A673 (cell line): ENCODE measurements at places on chromosomes 13 and 19. TPM values are rescaled to one million over a fixed set of nuclear protein-coding genes. Genes with fewer than 3 reads are reported as not detected.

SMAD9 gene
- total RNA-seq, result 23.3 and 24.6 TPM in 2 replicates

S1PR5 gene
- total RNA-seq, result 0.41 and 1.1 TPM in 2 replicates

ATP1A3 gene
- total RNA-seq, result 8.5 and 9.0 TPM in 2 replicates

SIGLEC12 gene
- not detected in 2 replicates for total RNA-seq

LILRB3 gene
- total RNA-seq, result not detected in 2 replicates

FRY gene
- 0.37 and 0.58 TPM in 2 replicates for total RNA-seq

MCEMP1 gene
- total RNA-seq, result 4.0 and 4.1 TPM in 2 replicates

SSC5D gene
- 1.4 and 2.2 TPM in 2 replicates for total RNA-seq

GRIK5 gene
- total RNA-seq, result 21.2 and 24.0 TPM in 2 replicates

ADM5 gene
- total RNA-seq, result 4.3 TPM in 2 replicates

GPR18 gene
- not detected in 2 replicates for total RNA-seq

NCR1 gene
- not detected in 2 replicates for total RNA-seq

PRR12 gene
- 51.4 and 54.0 TPM in 2 replicates for total RNA-seq

ACP7 gene
- total RNA-seq, result not detected in 2 replicates

SMIM7 gene
- total RNA-seq, result 67.0 and 82.7 TPM in 2 replicates

GGN gene
- 0.83 and 1.3 TPM in 2 replicates for total RNA-seq

FUZ gene
- 53.0 and 64.3 TPM in 2 replicates for total RNA-seq

KASH5 gene
- 0.37 TPM in 1 of 2 replicates, not detected in the other for total RNA-seq

AKT1S1 gene
- 80.3 and 81.5 TPM in 2 replicates for total RNA-seq

LHB gene
- total RNA-seq, result not detected in 2 replicates

MKNK2 gene
- total RNA-seq, result 106 and 107 TPM in 2 replicates

EBI3 gene
- 1.5 and 2.0 TPM in 2 replicates for total RNA-seq

SHD gene
- not detected in 2 replicates for total RNA-seq

ZFP82 gene
- 13.5 and 14.9 TPM in 2 replicates for total RNA-seq

DHDH gene
- not detected in 2 replicates for total RNA-seq
